NCI-H774 (cell line): ENCODE measurements at places on chromosomes 11 and 22.

DNA sequence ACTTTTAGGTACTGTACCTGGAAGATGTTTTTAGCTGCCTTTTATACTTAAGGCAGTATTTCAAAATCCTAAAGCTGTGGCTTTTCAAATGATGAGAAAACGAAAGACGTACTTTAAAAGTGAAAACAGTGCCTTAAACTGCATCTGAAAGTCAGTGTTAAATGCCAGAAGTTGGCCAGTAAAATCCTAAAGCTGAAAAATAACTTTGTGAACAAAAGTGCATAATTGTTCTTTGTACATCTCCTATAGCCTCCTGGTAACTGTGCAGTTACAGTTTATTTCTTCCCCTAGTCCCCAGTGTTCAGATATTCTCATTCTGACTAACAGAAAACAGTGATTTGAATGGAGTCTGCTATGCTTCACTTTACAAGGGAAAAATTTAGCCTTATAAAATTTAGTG, 6.8 kb downstream of the EED start:
- no peak for DNase-seq

- DNase-seq: no peak
These were observed 420 bp upstream of the TRIM44 start for GRCh38 chr11:35662061-35662648.

DNA sequence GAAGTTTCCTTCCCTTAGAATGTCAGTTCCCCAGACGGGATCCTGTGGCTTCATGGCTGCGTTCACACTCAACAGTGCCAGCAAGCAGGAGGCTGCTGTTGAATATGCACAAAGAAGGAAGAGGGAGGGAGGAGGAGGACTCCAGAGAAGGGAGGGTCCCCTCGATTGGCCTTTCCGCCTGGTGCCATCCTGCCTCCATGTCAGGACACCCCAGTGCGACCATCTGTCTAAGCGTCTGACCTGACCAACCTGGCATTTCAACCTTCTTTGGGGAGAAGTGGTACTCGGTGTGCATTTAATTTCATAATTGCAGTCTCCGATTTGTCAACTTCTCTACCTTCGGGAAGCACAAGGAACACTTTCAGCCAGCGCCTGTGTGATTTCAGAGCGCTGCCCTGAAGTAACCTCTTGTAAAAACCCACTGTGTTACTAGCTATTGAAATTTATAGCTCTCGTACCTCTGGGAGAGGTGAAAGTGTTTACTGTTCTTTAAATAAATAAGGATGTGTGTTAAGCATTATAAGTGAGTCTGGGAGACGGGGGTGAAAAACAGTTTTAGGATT, 1491.9 kb downstream of the TBC1D22A start:
- DNase-seq: peak; percentile 11

- no peak for DNase-seq
These were observed 283.7 kb upstream of the ANO5 start for GRCh38 chr11:21909145-21909544.

DNA sequence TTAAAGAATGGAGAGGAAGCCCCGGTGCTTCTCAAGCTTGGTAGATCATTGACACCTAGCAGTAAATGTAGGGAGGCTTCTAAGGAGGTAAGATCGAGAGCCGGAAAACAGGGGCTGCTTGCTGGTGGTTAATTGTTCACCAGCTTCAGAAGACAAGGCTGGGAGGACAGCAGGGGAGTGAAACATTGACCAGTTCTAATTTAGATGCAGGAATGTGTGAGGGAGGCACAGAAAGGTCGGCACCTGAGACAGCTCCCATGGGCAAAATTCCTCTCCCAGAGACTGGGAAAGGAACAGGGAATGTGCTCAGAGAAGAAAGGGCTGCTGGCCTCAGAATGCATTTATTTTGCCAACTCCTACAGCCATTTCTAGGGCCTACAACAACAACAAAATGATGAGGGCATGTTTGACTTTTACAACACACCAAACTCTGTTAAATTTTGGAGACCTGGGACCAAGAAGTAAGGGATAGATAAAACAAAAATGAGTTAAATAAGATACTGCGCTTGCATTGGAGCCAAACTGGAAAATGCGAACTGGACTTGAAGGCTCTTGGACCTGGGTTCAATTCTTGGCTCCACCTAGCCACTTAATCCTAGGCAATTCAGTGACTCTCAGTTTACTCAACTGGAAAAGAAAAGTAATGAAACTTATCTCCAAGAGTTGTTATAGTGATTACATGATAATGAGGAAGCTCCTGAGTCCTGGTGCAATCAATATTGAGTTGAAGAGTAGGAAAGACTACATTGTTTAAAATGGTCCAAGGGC, 31.0 kb downstream of the FZD4 start:
- no peak for DNase-seq

DNA sequence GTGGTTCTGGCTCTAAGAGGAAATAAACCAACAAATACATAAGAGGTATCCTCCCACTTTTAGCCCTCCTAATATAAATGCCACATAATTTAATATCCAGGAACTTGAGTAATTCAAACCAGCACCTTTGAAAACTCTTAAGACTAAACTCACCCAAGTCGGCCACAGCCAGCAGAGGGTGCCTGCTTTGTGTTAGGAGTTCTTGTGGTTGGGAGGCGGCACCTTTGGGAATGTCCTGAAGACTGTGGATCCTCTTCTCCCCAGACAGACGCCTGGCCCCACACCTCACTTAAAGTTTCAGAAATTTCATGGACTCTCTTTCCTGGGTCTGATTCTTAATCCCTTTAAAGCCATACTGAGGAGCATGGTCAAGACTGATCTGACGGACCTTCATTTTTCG, 169.0 kb downstream of the TBC1D22A start:
- DNase-seq: no peak

DNA sequence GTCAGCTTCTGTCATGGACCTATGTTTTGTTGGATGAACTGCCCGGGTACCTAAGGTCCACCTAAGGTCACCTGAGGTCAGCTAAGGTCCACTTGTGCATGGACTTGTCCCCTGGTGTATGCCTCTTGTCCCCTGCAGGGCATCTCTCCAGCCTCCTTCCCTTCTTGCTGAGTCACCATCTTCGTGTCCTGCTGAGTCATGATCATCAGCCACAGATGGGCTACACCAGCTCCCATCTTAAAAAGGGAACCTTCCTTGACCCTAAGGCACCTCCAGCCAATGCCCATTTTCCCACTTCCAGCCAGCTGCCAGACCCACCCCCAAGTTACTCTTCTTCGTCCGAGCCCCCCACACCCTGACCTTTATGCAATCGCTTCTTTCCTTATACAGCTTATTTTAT, 544.9 kb downstream of the TBC1D22A start:
- no peak for DNase-seq

DNA sequence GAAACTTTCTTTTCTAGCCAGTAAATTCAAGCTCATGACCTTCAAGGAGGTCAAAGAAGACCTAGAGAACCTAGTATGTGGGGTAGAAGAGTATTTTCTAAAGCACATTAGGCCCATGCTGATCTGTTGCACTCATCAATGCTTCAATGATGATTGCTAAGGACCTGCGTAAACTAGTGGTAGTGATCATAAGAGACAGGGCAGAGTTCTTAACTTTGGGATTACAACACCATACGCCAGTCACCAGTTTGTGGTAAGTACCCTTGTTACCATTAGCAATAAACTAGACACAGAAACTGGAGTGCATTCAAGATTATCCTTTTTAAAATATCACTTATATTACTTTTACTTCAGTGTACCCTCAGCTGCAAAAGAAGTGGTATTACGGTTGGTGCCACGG, 490.3 kb downstream of the BUD13 start:
- DNase-seq: no peak
